ENCODE measurements at places on chromosomes 3 and 15. TPM values are rescaled to one million over a fixed set of nuclear protein-coding genes. Genes with fewer than 3 reads are reported as not detected.

DNA sequence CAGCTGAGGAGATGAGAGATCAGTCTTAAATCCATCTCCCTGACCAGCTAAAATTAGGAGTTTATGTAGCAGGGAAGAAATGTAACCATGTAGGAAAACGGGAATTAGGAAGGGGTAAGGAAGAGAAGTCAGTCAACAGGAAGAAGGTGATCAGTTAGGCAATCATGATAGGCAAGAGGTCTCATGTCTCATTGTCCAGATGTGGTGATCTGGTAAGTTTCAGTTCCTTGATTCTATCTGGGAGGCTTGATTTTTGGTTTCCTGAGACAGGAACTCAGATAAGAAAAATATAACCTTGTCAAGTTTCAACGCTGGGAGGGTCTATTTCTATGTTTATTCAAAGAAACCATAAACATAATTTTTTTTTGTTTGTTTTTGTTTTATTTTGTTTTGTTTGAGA is 40.3 kb upstream of the TBC1D5 start:
- no peak for DNase-seq

- no peak for DNase-seq
Observed at GRCh38 chr15:59688423-59688781, 718 bp downstream of the BNIP2 start.

- DNase-seq: no peak
Observed at GRCh38 chr15:75008629-75009326, 13.4 kb downstream of the SCAMP5 start.

DNA sequence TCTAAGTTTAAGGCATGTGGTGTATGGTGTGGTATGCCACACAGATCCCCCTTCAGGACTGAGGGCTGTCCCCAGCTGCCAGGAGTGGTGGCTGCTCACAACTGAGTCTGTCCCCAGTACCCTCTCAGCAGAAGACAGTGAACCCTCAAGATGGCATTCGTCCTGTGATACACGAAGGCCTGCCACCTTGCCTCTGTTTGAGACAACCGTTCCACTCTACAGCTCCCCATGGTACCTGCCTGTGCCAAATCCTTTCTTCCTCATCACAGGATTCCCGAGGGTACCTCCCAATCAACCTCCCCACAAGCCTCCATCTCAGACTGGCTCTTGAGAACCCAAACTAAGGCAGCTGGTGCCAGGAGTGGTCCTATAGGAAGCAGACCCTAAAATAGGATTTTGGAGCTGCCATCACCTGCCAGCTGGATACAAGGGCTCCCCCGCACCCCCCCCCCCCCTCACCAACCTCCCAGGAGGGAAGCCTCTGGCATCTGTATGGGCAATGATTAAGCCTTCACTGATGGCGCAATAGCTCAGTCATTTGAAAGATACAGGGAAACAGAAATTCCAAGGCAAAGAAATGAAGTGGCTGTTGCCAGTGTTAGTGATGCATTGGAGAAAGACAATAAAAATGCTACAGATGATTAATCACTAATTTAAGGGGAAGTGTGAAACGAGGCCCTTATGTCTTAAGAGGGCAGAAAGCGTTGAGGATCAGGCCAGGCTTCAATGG is 230.0 kb upstream of the LYSMD4 start:
- no peak for DNase-seq

DNA sequence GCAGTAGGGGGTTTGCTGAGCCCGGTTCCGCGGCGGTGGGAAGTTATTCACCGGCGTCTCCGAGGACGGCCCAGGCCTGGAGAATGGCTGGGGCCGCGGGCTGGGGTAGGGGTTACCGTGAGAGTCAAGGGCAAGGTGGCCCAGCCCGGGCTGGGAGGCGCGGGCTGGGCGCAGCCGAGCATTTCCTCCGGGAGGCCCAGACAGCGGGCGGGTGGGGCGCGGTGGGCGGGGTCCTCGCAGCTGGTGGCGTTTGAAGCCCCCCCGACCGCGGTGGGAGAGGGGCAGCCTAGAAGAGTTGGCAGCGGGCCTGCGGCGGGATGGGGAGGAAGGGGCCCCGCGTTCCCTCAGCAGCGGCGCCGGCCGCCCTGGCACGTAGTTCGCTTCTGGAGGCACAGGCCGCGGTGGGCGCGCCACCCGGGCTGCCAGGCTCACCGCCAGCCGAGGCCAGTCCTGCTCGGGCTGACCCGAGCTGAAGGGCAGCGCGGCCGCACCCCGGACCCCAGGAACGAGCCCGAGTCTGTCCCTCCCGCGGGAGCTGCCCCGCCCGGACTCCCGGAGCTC is 960 bp upstream of the KLF13 start:
- DNase-seq: peak; percentile 58

DNA sequence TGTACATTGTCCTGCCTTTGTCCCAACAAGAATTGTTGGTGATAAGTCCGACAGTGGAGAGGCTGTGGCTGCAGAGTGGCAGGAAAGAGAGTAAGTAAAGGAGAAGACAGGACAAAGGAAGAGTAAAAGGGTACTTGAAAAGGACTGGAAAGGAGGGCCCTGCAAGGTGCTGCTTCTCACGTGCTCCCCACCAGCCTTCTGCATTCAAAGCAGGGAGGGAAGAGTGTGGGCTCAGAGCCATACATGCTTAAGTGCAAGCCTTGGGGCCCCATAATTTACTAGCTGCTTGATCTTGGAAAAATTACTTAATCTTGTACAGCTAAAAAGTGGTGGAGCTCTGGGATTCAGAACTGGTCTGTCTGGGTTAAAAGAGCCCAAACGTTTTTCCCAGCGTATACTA is 29.9 kb downstream of the MME start:
- no peak for DNase-seq

CCDC54 gene
- 0.33 TPM for total RNA-seq

ERICH6 gene
- total RNA-seq: 0.48 TPM

IL5RA gene
- total RNA-seq: not detected

Data from breast epithelium (tissue), 4 donors.